ENCODE measurements at places on chromosomes 4 and X. TPM values are rescaled to one million over a fixed set of nuclear protein-coding genes. Genes with fewer than 3 reads are reported as not detected.

The SLC6A14 gene
- 83.7 TPM for total RNA-seq

The TLR10 gene
- total RNA-seq, result not detected

The UCP1 gene
- not detected for total RNA-seq

The FABP2 gene
- not detected for total RNA-seq

The TMEM47 gene
- total RNA-seq, result 99.6 TPM

The TNMD gene
- total RNA-seq, result not detected

The JADE3 gene
- total RNA-seq, result 17.0 TPM

The ZFP92 gene
- 0.22 TPM for total RNA-seq

The HOPX gene
- not detected for total RNA-seq

The FAM47C gene
- not detected for total RNA-seq

The TREX2 gene
- 2.0 TPM for total RNA-seq

The UGT2B17 gene
- not detected for total RNA-seq

The GABRG1 gene
- not detected for total RNA-seq

The NPY2R gene
- total RNA-seq, result not detected

The NUDT10 gene
- total RNA-seq, result not detected

The KCTD8 gene
- total RNA-seq, result not detected

The GAGE2A gene
- not detected for total RNA-seq

The CHM gene
- total RNA-seq, result 24.3 TPM

The PPP4R3C gene
- total RNA-seq, result not detected

The CHIC1 gene
- total RNA-seq, result 8.5 TPM

The FDCSP gene
- 2,729 TPM for total RNA-seq

The PNMA5 gene
- not detected for total RNA-seq

The HPSE gene
- 5.1 TPM for total RNA-seq

The PCDH11X gene
- not detected for total RNA-seq

The SLC39A8 gene
- total RNA-seq, result 30.8 TPM

The PABPC4L gene
- total RNA-seq, result not detected

The AVPR2 gene
- not detected for total RNA-seq

The WDR1 gene
- 188 TPM for total RNA-seq

The CXCL9 gene
- total RNA-seq, result not detected

The MAOA gene
- 3.3 TPM for total RNA-seq
